Lower leg skin (tissue), 4 donors: ENCODE measurements at places on chromosomes 2 and 18. TPM values are rescaled to one million over a fixed set of nuclear protein-coding genes. Genes with fewer than 3 reads are reported as not detected.

GRCh38 chr2:234420408-234420807, 76.5 kb downstream of the ARL4C start:
- no peak for DNase-seq

- no peak for DNase-seq
Measured at GRCh38 chr2:104975851-104976250, 62.0 kb upstream of the MRPS9 start.

DNA sequence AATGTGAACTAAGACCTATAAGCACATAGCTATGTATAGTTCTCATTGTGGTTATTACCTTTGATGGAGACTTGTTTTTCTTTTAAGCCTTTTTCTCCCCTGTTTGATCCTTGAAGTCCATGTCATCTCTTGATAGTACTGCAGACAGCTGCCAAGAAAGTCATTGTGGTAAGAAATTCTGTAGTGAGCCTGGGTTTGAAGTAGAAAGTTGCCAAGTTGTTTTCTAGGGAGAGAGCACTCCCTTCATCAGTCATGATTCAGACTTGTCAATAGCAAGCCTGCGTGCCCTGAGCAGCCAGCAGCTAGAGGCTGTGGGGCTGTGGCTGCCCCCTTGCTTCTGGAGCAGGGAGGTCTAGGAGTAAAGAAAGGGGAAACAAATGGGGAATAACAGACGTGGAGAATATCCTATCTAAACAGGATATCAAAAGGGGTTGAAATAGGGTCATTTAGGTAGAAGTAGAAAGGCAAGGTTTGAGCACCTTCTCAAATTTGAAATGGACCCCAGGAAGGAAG, 8.4 kb downstream of the SP5 start:
- DNase-seq = no peak

Gene GPAT2
- total RNA-seq = 3.6 TPM

Gene SIX3
- total RNA-seq = not detected

- no peak for DNase-seq
Measured at GRCh38 chr2:142521492-142521891, 356.0 kb upstream of the KYNU start.

- DNase-seq = no peak
Measured at GRCh38 chr2:59150217-59150849, 909.2 kb upstream of the FANCL start.

Gene DNER
- total RNA-seq = 7.9 TPM

DNA sequence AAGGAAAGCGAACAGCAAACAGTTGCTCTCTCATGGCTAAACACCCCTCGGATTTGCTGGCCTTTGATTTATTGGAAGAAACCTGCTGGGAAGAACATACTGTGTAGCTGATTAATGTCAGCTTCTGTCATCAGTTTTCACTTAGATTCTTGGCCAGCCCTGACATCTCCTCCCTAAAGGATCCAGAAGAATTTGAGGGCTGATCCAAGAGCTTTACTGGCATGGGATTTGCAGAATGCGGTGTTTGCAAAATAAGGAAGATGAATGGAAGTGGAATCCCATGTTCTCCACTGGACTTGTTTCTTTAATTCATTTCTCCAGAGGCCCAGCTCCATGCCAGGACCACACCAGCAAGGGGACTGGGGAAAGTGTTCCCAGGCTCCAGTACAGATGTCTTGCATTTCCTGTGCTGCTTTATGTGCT, 80.5 kb downstream of the RDH14 start:
- DNase-seq = peak; percentile 70

DNA sequence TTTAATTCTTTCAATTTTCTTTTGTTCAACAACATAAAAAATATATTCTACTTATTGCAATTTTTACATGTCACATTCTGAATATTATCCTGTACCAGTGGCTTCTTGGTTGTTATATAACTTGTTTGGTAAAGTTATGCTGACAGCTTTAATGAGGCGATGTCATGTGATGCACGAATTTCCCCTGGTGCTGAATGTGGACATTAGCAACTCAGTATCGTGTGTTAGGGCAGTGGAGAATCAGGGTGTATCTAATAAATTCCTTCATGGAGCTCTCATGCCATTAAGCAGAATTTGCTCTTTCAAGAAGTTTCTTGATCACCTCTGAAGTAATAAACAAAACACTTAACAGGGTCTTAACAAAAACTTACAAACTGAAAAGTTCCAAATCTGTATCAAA, 99.6 kb upstream of the DNMT3A start:
- DNase-seq = no peak

- DNase-seq = peak; percentile 83
Measured at GRCh38 chr2:24930768-24931167, 10.7 kb upstream of the ADCY3 start.

DNA sequence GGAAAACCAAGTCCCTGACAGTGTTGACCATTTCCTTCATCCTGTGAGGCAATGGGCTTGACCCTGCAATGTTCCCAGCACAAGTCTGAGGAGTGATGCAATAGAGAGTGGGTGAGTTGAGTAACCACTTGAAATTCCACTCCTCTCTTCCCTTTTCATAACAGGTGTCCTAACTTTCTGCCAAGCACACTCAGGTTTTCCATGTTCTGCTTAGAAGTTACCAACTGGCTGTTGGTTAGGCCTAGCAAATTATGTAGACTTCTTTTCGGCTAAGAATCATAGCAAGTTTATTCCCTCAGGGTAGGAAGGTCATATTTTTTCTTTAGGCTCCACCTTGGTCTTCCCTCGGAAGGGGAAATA, 11.5 kb downstream of the GNLY start:
- peak; percentile 85 for DNase-seq

GRCh38 chr2:6358985-6359384, 506.7 kb downstream of the CMPK2 start:
- DNase-seq = no peak

- DNase-seq = no peak
Measured at GRCh38 chr18:13112982-13113381, 105.6 kb upstream of the LDLRAD4 start.

DNA sequence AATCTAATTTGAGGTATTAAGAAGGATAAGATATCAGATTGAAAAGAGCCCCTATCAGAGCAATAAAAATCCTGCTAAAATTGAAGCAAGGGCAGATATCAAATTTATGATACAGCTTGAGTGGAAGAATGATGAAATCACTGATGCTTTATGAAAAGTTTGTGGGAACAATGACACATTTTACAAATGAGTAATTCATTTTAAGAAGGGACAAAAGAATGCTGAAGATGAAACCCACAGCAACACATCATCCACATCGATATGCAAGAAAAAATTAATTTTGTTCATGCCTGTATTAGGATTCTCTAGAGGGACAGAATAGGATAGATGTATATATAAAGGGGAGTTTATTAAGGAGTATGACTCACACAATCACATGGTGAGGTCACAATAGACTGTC, 355.6 kb upstream of the GYPC start:
- no peak for DNase-seq

GRCh38 chr2:39422700-39423099, 14.4 kb downstream of the MAP4K3 start:
- no peak for DNase-seq

DNA sequence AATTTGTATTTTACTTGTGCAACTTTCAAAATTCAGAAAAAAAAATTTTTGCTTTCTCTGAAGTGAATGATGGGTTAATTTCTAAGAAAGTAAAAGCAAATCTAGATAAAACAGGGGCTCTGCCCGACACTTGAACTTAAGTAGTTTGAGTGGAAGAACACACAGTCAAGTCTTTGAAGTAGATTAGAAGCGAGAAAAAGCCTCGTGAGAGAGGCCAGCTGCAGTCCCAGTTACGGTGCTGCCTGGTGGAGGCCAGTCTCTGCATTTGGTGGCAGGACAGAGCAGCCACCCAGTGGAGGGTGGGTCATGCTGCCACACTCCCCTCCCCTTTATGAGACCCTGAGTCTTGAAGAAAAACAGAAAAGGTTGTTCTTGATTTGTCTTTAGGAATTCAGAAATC, 81.8 kb downstream of the INPP5D start:
- peak; percentile 10 for DNase-seq

DNA sequence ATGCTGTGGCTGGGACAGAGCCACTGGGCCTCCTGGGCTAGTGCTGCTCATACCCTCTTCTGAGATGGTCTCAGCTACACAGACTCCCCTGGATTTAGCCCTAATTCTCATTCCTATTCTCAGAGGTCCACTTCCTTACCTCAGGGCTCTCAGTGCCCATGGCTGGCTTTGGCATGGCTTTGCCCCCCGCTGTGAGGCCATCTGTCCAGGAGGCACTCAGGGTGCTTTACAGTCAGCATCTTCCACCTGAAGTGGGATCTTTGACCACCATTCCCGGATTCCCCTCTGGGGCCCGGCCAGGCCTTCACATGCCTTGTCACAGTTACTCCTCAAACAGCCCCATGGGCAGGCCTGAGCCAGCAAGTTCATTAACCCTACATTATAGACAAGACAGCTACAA, 161.8 kb downstream of the CELF4 start:
- DNase-seq = no peak

- DNase-seq = no peak
Measured at GRCh38 chr2:131092458-131093005, 728 bp downstream of the FAM168B start.

GRCh38 chr18:74493689-74494088, 2.5 kb upstream of the CNDP2 start:
- peak; percentile 78 for DNase-seq

Gene MERTK
- 3.4 TPM for total RNA-seq

DNA sequence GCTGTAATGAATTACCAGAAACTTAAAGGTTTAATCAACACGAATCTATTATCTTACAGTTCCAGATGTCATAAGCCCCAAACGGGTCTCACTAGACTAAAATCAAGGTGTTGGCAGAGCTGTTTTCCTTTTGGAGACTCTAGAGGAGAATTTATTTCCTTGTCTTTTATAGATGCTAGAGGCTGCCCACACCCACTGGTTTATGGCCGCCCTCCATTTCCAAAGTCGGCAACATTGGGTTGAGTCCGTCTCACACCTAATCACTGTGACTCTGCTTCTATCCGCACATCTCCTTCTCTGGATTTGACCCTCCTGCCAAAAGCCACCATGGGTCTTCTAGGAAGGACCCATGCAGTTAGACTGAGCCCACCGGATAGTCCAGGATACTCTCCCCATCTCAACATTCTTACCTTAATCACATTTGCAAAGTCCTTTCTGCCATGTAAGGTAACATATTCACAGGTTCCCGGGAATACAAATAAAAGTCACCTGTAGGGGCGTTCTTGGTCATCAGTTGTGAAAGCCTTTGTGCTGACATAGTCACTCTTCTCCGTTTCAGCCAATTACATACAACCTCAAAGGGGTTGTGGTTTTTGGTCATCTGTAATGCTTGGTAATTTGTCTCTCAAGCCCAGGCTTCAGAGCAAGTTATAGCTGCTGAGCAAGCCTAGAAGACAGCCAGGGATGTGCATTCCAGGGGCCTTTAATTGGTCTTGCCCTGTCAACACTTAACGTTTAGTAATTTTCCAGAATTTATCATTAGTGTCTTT, 179.4 kb downstream of the ANTXR1 start:
- DNase-seq = no peak

Gene CXCR4
- total RNA-seq = 10.0 TPM

DNA sequence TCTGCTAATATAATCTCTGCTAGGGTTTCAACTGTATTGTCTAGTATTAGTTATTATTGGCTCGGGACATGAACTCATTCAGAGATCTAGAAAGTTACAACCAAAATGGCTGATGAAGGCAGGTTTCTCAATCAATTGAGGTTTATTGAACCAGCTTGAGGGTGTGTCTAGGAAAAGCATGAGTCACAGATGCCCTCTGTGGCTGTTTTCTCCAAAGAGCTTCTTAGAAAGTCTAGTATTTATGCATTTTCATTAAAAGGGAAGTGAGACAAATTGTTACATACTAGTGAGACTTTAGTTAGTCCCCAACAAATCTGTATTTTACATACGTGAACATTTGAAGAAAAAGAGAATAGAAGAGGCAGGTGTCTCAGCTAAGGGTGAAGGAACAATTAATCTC, 23.0 kb upstream of the RTTN start:
- no peak for DNase-seq

DNA sequence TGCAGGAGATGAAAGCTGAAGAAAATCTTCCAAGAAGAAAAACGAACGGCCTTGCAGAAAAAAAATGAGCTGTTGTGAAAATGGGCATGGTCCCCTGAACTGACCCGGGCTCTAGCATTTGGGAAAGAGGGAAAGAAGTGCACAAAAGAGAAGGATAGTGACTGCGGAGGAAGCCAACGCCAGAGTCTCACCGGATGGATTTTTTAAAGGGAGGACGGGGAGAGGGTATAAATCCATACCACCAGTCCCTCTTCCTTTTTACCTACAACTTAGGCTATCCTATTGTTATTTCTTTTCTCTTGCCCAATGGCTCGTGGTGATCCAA, 601 bp downstream of the WDR35 start:
- no peak for DNase-seq

- DNase-seq = no peak
Measured at GRCh38 chr2:141911485-141912066, 219.2 kb downstream of the LRP1B start.

DNA sequence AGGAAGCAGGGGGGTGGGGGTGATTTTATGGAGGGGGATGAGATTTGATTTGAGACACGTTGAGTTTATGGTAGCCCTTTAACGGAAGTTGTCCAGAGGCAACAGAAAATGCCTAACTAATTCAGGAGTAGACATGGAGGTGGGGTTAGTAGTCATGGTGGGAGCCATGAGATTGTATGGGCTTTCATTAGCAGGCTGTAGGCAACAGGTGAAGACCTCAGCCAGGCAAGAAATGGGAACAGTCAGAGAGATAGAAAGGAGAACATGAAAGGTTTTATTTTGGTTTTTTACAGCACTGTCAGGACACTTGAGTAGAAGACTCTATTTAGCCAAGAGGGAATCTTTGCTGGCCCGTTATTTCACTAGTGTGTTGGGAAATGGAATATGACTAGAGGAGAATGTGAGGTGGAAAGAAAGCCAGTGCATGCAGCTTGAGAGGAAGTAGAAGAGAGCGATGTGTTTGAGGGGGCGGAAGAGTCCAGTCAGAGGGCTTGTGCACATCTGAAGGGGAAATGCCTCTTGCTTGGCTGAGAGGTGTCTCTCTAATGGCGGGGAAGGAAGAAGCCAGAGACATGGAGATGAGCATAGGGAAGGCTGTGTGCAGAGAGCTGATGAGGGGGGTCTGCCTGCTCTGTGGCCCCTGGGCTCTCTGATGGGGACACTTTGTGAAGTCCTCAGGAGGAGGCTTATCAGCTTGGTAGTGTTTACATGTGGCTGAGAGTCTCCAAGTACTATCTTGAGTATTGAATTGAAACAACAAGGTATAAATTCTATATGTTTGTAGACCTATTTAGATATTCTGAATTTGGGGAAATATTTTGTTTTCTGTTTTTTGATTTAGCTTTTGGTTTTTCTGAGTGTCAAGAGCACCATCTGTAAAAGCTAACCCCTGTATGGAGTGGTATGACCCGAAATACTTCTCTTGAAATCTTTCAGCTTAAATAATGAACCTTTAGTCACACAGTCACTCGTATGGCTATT, 66.9 kb upstream of the ITM2C start:
- no peak for DNase-seq

DNA sequence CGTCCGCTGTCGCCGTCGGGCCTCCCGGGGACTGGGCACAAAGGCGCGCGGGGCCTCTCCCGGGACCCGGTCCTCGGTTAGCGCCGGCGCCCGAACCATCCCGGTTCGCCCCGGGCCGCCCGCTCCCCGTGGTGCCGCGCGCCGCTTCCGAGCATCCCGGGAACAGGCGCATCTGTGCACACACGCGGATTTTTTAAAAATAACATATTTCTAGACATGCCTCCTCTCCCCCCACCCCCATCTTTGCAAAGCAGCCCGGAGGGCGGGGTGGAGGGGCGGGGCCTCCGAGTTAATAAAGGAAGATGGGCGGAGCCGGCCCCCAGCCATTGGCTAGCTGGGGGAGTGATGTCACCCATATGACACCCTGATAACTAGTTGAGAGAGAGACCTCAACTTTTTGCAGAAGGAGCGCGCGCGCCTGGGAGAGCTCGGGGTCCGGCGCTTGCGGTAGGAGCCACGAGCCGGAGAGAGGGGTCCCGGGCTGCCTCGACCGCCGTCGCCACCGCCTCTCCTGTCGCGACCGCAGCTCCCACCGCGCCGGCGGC, at the start of gene SOX11:
Gene SOX11, plus strand, starts transcription at position 400 of the 545 bp plus-strand sequence. CDS start 338 bp downstream, outside the sequence.
- DNase-seq = no peak
